WTC11 (cell line): ENCODE measurements at places on chromosomes 3 and 15.
A peak's percentile ranks its signal among the peaks of the same experiment; 100 is the strongest.

DNA sequence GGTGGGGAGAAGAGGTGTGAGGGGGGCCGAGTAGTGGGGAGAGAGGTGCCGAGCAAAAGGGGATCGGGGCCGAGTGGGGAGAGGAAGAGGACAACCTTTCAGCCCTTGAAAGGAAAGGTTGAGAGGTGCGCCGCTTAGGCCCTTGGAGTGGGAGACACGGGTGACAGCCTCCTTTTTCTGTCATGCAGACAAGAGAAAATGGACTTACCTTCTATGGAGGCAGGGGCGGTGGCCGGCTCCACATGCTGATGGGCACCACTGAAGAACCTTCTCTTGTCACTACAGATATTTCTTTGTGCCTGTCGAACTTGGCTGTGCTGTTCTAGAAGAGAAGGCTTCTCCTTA, 421 bp downstream of the KLHL18 start:
- DNase-seq, result no peak

- peak; percentile 0 for DNase-seq
Observed at GRCh38 chr15:42143356-42143755, 13.1 kb downstream of the PLA2G4F start.

GRCh38 chr3:157660847-157661246, 157.6 kb upstream of the VEPH1 start:
- DNase-seq, result no peak

GRCh38 chr3:196641333-196642054, 2.0 kb downstream of the NRROS start:
- no peak for DNase-seq

DNA sequence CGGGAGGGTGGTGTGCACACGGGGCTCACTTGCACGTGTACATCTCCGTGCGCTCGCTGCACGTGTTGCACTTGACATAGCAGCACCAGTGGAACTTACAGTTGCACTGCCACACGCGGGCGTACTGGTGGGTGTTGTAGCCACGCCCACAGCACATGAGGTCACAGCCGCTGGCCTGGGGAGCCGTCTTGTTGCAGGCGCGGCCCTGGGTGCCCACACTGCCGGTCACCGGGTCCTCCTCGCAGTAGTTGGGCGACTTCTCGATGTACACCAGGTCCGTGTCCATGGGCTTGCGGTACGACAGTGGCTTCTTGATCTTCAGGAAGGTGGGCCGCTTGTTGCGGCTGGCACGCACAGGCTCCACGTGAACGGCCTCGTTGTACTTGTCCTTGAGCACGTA, 61.0 kb downstream of the WNT7A start:
- no peak for DNase-seq

DNA sequence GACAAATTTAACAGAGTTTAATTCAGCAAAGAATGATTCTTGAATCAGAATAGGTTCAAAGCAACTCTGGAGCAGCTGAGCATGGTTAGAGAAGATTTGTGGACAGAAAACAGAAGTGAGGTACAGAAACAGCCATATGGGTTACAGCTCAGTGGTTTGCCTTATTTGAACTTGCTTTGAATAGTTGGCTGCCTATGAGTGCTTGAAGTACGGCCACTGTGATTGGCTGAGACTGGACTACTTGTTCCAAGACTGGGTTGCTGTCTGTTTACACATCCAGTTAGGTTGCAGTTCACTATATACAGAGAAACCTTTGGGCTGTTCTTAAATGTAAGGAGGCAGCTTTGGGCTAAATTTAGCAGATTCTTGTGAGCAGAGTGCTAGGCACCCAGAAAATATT, 79.4 kb upstream of the CADPS start:
- DNase-seq, result no peak

- DNase-seq, result peak; percentile 79
Observed at GRCh38 chr3:49165771-49166751, at the start of gene CCDC71. Gene CCDC71 (minus strand): TSS chr3:49166331. CDS start chr3:49164208, 2,123 bp downstream.

DNA sequence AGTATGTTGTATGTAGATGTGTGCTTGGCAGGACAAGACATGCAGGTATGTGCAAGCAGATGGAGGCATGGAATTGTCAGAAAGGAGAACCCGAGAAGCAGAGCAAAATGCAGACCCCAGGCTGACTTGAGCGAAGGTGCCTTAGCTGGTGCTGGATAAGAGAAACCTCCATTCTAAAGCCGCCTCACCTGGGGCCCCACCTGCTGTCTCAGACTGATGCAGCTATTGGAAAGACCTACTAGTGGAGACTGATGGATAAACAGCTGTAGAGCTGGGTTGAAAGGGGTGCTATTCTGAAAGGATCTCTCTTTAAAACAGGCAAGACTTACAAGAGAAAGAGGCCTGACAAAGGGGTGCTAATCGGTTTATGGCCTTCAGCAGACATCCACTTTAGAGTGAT, 86.2 kb downstream of the EPHB1 start:
- no peak for DNase-seq

- DNase-seq, result peak; percentile 2
Observed at GRCh38 chr15:78069462-78070029, 8.0 kb downstream of the TBC1D2B start.

- DNase-seq, result no peak
Observed at GRCh38 chr3:123664753-123665152, 79.9 kb upstream of the HACD2 start.

GRCh38 chr15:101296418-101297405, 1.7 kb upstream of the SNRPA1 start:
- no peak for DNase-seq

- peak; percentile 20 for DNase-seq
Observed at GRCh38 chr3:167575000-167575600, 78.6 kb downstream of the WDR49 start.

DNA sequence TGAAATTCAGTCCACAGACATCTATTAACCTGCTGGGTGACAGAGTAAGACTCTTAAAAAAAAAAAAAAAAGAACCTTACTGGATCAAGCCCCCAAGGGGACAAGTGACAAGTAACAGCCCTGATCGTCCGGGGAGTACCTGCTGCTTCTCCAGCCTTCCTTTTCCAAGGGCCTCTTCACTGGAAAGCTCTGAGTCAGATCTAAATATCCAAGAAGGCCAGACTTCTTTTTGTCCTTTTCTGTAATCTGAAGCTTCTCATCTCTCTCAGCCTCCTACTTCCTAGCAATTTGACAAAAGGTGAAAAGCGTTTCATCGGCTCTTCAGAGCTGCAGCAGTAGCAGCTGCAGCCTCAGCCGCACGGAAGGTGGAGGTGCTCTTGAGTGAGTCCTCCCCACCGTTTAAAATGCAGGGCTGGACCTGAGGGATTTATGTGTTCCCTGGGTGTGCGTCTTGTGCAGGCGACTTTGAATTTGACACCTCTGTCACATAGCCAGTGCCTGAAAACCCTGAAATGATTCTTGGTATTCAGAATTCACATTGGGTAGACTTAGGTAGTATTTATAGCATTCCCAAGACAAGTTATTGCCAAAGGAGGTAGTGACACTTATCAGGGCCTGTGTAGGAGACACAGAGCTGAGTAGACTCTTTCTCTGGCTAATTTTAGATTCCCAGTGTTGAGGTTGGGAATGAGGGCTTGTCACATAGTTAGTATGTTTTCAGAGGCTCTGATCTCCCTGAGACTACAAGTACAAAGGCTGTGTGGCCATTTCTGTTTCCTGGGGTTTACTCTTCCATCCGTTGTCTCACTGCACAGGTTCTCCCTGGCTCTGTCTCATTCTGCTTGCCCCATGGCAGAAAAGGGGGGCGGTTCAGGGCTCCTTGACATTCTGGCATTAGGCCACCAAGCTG, 291.2 kb upstream of the C2CD4B start:
- DNase-seq, result no peak

DNA sequence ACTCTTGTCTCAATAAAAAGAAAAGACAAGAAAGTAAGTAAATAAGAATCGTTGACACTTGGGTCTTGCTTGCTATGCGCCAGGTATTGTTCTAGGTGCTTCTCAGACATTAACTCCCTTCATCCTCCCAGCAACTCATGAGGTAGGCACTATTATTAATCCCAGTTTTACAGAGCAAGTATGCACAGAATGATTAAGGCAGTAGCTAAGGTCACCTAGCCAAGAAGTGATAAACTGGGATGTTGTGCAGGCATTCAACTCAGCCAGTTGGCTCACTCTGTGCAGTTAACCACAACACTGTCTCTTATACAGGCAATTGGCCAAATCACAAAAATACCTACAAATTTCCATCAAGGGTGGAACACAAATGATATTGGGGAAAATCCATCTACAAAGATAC, 1.7 kb upstream of the C3orf33 start:
- DNase-seq, result no peak

DNA sequence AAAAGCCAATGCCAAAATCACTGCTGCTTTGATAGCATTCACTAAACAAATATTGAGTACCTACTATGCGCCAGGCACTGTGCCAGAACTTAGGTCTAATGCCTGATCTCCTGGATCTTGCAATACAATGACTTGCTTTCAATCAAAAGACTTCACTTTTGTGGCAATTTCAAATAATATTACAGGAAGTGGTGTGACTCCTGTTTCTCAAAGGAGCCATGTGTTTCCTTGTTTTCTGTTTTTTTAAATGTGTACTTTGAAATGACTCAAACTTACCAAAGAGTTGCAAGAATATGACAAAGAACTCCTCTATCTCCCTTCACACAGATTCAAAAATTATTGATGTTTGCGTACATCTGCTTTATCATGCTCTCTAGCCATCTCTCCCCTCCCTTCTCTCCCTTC, 18.3 kb downstream of the OSBPL10 start:
- no peak for DNase-seq

DNA sequence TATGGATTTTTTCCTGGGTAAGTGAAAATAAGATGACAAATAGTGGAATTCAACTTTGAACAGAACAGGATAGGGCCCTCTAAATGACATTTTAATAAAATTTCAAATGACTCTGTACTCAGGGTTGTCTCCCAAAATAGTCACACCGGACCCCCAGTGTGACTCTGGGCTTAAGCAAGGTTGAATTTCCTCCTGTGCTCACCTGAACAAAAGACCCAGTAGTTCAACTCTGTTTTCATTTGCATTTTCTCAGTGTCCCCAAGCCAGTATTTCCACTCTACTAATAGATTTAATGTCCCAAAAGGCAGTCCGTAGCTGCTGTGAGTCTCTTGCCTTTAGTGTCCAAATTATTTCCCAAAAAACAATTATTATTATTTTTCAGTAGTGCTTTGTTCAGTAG, 296.6 kb downstream of the PLOD2 start:
- DNase-seq, result peak; percentile 14

- DNase-seq, result no peak
Observed at GRCh38 chr3:197226179-197226578, 72.2 kb downstream of the DLG1 start.

DNA sequence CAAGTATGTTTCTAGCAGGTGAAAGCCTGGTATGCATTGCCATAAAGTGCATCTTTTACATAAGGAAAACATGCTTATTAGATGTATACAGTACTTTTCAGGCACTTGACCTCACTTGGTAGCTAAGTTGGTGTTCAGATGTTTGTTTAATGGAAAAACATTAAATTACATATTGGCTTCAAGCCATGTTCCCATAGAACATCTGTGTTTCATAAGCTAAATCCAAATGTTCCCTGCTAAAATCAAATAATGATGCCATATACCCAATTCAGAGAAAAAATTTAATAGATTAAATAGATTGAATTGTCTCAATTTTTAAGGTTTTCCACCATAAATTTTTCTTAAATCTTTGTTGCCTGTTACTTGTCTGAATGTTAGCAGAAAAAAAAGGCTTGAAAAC, 19.1 kb upstream of the RPL22L1 start:
- DNase-seq, result no peak

DNA sequence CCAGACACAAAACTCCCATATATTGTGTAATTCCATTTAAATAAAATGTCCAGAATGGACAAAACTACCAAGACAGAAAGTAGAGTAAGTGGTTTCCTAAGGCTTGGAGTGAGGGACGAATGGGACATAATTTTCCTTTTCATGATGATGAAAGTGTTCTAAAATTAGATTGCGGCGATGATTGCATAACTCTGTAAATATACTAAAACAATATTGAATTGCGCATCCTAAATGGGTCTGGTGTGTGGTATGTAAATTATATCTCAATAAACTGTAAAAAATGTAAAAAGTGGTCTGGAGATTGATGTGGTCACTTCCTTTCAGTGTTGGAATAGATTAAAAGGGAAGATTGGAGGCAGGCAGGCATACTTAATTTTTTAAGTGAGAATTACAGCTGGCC, 105.9 kb upstream of the KCNAB1 start:
- DNase-seq, result no peak

- no peak for DNase-seq
Observed at GRCh38 chr3:12076666-12077065, 72.5 kb downstream of the SYN2 start.

- DNase-seq, result no peak
Observed at GRCh38 chr3:185242642-185243041, 11.2 kb downstream of the EHHADH start.

DNA sequence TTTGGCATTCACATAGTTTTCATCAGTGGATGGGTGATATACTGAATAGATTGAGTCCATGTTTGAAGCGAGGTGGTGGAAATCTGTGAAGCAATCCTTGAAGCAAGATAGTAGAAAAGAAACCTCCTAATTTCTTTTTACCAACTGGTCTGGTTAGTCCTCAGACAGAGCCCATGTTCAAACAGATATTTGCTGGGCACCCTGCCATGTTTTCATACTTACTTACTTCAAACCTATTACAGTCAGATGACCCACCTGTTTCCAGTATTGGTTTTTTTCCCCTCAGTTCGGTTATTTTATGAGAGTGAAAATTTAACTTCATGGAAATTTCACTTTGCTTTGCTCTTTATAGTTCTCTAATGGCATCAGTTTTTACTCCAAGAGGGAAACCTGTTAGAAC, 23.7 kb downstream of the EXOSC7 start:
- no peak for DNase-seq

DNA sequence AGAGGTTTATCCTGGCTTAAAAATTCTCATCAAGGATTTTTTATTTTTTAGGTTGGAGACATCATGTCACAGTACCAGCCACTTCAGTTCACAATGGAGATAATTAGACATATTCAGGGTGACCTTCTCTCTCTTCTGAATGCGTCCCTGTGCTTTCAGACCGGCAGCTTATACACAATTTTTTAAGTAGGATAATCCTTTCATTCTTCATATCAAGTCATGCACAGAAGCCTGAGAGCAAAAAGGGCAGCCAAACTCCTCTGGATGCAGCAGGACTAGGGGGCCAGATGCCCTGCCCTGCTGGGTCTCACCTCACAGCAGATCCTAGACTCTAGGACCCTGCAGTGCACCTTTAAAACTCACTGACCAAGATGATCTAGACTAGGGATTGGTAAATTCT, 210.4 kb downstream of the ERC2 start:
- DNase-seq, result no peak

DNA sequence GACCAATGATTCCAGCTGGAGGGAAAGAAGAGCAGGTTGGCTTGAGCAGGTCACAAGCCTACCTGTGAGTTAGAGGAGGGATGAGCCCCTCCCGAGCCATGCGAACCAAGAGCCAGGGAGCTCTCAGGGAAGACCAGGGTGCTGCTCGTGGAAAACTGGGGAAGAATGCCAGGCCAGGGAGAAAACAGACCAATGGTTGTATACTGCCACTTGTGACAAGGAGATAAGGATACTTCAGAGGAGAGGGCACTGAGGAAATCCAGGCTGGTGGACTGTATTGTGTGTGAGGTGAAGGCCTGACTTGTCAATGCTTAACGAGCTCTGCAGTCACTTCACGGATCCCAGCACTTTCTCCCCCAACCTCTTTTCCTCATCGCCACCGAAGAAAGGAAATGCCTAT, 177.7 kb downstream of the SSR3 start:
- no peak for DNase-seq
